ENCODE measurements at places on chromosomes 16 and 17.

GRCh38 chr17:36598951-36599401 is 2.4 kb upstream of the MRM1 start:
- DNase-seq = no peak

DNA sequence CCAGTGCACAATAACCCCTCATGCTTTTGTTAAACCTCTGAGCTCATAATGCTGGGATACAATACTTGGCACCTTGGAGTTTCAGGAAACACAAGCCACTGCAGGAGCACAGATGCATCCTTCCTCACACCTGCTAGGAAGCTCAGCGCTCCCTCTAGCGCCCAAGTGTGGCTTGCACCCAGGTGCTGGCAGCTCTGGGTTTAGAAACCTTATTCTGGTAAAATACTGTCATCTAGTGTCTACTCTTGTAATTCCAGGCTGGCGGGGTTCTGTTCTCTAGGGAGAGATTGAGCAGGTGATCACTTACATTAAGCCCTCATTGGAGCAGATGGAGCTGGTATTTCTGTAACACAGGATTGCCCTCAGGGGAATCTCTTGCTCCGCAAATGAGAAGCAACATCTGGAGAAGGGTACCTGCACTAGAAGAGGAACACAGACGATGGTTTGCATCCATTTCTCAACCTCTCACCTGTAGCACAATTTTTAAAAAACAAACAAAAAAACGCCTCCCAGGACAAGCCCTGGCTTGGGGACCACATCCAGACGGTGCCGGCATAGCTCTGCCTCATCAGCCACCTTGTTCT is 1.5 kb downstream of the CCL1 start:
- DNase-seq = peak; percentile 88

- DNase-seq = no peak
Observed at GRCh38 chr17:32943647-32944191, 15.8 kb downstream of the TMEM98 start.

GRCh38 chr17:67312265-67312664 is 54.1 kb downstream of the PSMD12 start:
- no peak for DNase-seq

GRCh38 chr16:89641458-89642119 is 15.9 kb downstream of the CHMP1A start:
- no peak for DNase-seq

GRCh38 chr17:2034806-2035540 is 5.0 kb downstream of the DPH1 start:
- no peak for DNase-seq

DNA sequence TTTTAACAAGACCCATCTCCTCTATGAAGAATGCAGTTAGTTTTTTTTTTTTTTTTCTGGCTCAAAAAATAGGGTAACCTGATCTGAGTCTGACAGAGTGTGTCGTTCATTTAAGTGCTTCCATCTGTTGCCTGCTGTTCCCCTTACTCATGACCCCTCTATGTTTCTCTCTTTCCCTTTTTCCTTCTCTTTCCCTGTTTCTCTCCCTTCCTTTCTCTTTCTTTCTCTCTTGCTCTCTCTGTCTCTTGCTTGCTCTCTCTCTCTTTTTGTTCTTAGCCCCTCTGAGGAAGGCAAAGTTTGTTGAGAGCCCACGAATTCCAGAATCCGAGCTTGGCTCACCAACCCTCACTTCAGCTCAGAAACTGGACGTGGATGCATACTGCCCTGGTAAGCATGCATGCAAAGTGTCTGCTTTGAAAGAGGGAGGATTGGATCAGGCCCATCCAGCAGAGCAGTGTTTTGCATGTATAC is 185.0 kb downstream of the TANC2 start:
- DNase-seq = no peak

- no peak for DNase-seq
Observed at GRCh38 chr16:77759201-77759600, 29.2 kb upstream of the VAT1L start.

DNA sequence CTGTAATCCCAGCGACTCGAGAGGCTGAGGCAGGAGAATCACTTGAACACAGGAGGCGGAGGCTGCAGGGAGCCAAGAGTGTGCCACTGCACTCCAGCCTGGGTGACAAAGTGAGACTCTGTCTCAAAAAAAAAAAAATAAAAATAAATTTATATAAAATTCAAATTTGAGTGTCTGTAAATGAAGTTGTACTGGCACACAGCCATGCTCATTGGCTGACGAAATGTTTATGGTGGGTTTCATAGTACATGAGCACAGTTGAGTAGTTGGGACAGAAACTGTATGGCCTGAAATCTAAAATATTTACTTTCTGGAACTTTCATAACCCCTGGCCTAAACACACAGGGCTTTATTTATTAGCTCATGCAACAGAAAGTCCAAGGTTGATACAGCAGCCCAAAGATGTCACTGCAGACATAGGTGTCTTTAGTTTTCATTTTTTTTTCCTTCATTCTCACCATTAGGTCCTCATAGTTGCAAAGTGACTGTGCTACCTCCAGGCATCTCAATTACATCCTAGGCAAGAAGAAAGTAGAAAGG is 355.3 kb downstream of the SLC39A11 start:
- DNase-seq = no peak

DNA sequence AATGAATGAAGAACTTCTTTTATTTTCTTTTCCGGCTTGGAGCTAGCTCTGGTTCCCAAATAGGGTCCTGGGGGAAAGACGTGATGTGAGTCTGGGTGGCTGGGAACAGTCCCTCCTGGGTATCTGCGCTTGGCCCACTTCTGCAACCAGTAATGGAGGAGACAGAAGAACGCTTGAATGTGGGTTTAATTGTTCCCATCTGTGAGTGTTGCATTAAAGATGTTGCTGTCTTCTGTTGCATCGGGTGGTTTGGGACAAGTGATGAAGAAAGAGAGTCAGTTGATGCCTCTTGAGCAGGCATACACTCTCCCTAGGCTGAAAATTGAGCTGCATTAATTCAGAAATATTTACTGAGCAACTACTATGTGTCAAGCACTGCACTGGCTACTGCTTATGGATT is 511.1 kb downstream of the CDH13 start:
- no peak for DNase-seq

- DNase-seq = no peak
Observed at GRCh38 chr16:22353191-22353919, 21.1 kb downstream of the CDR2 start.

- peak; percentile 45 for DNase-seq
Observed at GRCh38 chr16:85735225-85735635, 15.7 kb downstream of the C16orf74 start.

- peak; percentile 43 for DNase-seq
Observed at GRCh38 chr17:75516619-75517296, 430 bp downstream of the TSEN54 start.

- no peak for DNase-seq
Observed at GRCh38 chr17:4327606-4328005, 38.9 kb downstream of the UBE2G1 start.

GRCh38 chr16:85752511-85753420 is 1.9 kb upstream of the C16orf74 start:
- no peak for DNase-seq

- no peak for DNase-seq
Observed at GRCh38 chr16:49883076-49884014, 27.4 kb upstream of the ZNF423 start.

DNA sequence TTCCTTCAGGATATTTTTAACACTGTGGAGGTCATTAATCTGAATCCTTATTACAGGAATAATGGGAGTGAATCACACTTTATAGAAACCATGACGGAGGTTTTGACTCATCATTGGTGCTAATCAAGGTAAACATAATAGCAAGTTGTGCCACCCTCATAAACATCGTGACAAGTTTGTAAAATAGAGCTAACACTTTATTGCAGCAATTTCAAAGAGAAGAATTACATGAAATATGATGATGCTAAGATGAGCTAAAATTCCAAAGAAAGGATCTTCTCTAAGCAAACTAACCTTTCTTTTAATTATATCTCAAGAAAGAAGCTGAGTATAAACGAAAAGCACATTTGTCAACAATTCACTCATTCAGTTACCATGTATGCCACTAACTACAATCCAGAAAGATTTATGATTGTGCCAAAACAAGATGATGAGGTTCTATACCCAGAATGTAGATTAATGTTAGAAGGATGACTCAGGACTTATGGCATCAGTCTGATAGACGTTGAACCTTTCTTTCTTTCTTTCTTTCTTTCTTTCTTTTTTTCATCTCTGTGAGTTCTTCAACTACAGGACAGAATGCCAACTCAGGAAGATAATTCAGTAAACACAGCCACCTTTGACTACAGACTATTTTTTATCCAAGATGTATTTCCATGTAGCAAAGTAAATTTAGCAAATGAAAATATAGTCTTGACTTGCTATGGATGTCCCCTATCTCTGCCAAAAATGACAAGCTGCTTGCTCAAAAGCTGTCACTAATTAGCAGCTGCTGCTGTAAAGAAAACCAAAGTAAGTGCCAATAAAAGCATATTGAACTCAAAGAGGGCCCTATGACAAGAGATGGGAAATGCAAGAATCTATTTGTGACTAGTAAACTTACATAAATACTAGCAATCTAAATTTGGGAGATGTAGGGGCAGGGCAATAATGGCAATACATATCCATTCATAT is 23.3 kb downstream of the STAT5B start:
- no peak for DNase-seq

GRCh38 chr17:78168903-78169793 is 767 bp downstream of the SYNGR2 start:
- DNase-seq = peak; percentile 66

DNA sequence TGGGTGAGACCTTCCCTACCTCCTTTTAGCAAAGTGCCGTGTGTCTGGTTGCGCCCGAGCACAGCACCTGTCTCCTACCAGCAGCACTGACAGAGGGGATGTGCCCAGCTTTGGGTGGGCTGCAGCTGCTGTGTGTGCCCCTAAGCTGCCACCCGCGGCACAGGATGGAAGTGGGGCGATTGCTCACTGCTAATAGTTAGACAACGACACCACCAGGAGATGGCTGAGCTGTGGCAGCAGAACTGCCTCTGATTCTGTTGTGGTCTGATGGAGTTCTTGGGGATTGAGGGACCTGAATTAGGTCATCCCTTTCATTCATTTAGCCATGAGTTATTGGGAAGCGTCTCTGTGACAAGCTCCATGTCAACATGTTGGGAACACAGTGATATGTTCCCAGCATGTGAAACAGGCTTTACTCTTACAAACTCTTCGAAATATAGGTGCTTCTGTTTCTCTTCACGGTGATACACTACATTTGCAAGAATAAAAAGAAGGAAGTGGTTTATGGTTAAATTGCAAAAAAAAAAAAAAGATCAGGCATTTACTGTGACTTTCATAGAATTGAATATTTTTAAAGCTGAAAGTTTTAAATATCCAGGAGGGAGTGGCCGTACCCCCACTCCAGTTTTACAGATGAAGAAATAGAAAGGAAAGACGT is 184.4 kb downstream of the MAF start:
- DNase-seq = peak; percentile 8

- no peak for DNase-seq
Observed at GRCh38 chr17:65595071-65595656, 33.7 kb upstream of the AXIN2 start.

- DNase-seq = no peak
Observed at GRCh38 chr17:2964370-2964769, 99.0 kb downstream of the OR1D5 start.

DNA sequence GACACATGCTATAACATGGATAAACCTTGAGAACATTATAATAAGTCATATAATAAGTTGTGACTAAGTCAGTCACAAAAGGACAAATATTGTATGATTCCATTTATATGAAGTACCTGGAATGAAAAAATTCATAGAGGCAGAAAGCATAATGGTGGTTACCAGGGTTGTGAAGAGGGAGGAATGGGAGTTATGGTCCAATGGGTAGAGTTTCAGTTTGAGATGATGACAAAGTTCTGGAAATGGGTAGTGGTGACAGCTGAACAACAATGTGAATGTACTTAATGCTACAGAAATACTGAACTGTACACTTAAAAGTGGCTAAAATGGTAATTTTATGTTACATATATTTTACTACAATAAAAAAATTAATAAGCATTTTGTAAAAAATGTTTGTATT is 49.7 kb downstream of the MYO1D start:
- no peak for DNase-seq

DNA sequence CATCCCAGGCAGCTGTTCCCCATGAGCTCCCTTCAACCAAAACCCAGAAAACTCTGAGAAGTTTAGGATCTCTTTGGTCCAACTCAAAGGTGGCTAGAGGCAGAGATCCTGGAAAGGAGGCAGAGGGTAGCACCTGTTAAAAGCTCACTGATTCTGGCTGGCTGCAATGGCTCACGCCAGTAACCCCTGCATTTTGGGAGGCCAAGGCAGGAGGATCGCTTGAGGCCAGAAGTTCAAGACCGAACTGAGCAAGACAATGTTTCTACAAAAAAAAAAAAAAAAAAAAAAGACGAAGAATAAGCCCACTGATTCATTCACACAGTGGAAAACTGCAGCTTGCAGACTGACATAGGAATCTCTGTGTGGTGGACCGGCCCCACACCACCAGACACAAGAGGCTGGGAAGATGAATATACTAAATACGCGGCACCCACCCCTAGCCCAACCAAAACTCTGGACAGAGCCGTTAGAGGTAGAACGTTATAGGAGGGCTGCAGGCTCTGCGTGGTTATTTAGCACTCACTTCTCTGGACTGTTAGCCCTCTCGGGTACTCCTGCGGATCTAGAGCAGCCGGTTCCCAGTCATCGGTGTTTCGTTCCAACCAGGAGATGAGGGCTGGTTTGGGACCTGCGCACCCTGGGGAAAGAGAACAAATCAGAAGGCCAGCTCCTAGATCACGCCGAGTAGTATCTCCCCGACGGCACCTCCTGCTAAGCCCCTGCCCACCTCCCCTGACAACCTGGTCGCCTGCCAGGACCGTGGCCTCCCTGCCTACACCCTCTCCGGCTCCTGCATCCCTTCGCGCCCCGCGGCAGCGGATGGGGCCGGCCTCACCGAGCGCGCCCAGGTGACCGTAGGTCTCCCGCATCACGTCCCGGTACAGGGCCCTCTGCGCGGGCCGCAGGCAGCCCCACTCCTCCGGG is 925 bp downstream of the ZNF689 start:
- DNase-seq = peak; percentile 60

DNA sequence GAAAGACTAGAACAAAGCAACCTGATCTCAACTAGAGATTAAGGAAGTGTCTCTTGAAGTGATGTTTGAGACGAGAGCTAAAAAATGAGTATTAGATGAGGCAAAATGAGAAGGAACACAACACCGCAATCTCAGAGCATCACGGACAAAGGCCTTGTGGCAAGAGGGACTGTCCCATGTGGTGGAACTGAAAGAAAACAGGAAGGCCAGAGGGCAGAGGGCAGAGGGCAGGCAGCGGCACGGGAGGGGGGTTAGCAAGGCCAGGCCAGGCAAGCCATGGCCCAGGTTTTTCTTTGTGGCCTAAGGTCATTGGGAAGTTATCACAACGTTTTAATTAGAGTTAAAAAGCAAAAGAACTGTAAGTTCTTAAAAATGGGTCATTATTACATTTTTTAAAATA is 22.5 kb downstream of the RPA1 start:
- no peak for DNase-seq

GRCh38 chr16:84378567-84378966 is 10.2 kb downstream of the ATP2C2 start:
- no peak for DNase-seq
